ENCODE measurements at places on chromosomes 13 and 19.
A peak's percentile ranks its signal among the peaks of the same experiment; 100 is the strongest.

- DNase-seq, result no peak
Observed at GRCh38 chr13:31072041-31072440, 89.7 kb downstream of the HSPH1 start.

- DNase-seq, result peak; percentile 26
Observed at GRCh38 chr19:44643605-44644401, at the start of gene PVR. PVR (plus strand) TSS chr19:44643910; CDS start chr19:44644097, 187 bp downstream.

- no peak for DNase-seq
Observed at GRCh38 chr13:40337651-40338050, 328.8 kb downstream of the FOXO1 start.

- no peak for DNase-seq
Observed at GRCh38 chr19:21850656-21851255, 14.8 kb upstream of the ZNF43 start.

GRCh38 chr13:41645331-41645730 lies 188.0 kb downstream of the RGCC start:
- no peak for DNase-seq

DNA sequence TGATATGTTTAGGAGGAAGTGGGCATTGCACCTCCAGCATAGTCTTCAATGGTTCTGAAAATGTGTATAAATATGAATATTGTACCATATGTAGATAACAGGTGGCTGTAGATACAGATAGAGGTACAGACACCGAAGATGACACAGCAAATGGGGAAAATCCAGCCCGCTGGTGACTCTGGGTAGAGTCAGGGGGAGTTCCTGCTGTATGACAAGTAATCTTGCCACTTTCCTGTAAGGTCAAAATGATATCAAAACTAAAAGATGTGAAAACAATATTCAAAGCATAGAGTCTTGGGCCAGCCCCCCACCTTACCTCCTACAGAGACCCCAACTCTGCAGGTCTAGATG lies 17.8 kb downstream of the C2CD4C start:
- DNase-seq, result no peak

GRCh38 chr19:6423499-6424194 lies 964 bp downstream of the KHSRP start:
- DNase-seq, result no peak

DNA sequence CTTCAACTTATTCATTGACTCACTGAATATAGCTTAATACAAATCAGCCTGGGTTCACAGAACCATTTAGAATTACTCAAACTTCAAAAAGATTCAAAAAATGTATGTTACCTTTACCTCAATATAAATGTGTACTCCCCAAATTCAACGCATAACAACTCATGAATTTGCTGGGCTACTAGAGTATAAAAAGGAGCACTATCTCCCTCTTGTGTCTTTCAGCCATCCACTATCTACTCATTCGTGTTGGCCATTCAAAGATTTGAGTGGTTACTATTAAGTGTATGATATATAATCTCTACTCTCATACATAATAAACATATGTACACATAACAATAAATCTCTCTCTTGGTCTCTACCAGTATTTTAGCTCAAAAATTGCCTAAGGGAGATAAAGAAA lies 20.3 kb downstream of the INTS6 start:
- no peak for DNase-seq

- no peak for DNase-seq
Observed at GRCh38 chr13:112447761-112448603, 71.8 kb downstream of the SPACA7 start.

- no peak for DNase-seq
Observed at GRCh38 chr13:99191336-99191899, 9.2 kb upstream of the UBAC2 start.
